ENCODE measurements at places on chromosomes 2 and 18. TPM values are rescaled to one million over a fixed set of nuclear protein-coding genes. Genes with fewer than 3 reads are reported as not detected.

GRCh38 chr2:189648846-189649509 lies 12.3 kb upstream of the ASNSD1 start:
- DNase-seq: no peak

DNA sequence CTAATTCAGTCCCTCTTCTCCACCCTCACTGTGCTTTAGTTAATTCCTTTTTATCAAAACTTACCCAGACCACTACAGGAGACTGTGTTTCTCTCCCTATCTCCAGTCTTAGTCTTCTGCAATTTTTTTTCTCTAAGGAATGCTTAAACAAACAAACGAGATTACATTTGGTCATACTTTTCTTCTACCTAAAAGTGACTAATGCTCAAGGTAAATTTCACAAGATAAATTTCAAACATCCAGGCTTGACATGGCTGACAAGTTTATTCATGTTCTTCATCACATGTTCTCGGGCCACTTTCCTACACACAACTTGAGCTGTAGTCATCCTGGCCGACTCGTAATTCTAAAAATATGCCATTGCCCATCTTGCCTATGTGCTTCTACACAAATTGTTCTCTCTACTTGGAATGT lies 23.2 kb upstream of the ACSL3 start:
- no peak for DNase-seq

DNA sequence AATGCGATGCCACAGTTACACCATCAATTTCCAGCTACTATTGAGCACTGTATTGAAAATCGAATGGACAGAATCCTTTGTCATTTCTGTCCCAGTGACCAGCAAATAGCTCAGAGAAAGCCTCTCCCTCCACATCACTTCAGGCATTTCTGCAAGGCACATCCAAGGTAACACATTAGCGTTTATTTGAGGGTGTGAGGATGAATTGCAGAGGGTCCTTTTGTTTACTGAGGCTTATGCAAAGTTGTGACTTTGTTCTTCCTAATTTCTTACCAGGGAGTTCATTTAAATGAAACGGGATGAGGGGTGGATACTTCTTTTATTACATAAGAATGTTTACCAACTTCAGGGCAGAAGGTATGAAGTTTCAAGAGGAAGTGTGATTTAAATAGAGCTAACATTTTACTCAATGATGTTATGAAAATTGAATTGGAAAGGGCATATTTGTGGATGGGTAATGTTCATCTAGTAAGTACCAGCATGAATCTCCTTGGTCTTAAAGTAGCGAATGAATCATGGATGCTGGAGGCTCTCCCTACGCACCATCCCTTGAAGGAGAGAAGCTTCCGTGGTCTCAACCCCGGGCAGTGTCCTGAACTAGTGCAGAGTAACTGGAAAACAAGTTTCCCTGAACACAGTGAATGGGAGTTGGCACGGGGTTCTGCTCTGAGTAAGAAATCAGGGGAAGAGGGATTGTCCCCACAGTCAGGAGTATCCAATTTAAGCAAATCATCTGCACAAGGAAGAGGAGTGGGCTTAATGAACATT lies 756.5 kb downstream of the GALR1 start:
- no peak for DNase-seq

GRCh38 chr2:183505911-183506310 lies 381.7 kb downstream of the NUP35 start:
- DNase-seq: no peak

DNA sequence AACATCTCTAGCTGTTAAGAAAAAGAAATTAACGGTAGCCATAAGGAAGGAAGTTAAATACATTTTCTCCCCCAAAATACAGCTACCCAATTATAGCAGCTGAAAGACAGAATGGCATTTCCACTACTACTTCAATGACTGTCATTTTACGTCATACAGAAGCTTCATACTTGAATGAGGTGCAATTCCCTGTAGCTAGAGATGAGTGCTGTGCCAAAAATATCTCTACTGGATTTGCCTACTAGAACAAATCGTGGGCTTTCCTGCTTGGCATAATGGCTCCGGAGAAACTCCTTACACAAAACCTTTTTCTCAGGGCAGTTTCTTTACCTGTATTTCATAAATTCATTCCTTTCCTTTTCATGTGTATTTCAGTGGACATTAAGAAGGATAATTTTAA lies 36.3 kb upstream of the NRXN1 start:
- DNase-seq: no peak

DNA sequence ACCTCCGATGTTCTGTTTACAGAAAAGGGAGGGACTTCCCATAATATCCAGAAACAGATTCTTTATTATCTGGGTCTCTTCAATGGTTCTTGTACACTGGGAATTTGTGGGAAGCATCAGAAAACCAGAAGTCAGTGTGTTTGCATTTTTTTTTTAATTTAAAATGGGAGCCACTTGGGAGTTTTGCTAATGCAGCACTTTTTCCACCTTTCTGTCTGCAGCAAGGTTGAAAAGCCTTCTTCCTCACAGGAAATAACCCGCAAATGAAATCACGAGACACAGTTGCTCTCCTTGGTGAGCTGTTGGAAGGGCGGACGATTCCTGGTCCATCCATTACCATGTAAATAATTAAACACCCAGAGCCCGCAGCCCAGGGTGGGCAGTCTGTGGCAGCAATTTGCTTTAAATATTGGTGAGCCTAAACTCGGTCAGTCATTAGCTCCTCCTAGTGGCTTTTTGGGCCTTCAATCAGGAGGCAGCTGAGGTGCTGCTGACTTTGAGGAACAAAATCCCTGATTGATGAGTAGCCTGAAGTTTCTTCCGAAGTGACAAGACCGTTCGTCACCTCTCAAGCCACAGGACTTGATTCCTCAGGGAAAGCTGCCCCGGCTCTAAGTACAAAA lies 471.5 kb downstream of the EPHA4 start:
- DNase-seq: no peak

GRCh38 chr2:35099342-35099741 lies 1256.2 kb upstream of the CRIM1 start:
- DNase-seq: no peak

DNA sequence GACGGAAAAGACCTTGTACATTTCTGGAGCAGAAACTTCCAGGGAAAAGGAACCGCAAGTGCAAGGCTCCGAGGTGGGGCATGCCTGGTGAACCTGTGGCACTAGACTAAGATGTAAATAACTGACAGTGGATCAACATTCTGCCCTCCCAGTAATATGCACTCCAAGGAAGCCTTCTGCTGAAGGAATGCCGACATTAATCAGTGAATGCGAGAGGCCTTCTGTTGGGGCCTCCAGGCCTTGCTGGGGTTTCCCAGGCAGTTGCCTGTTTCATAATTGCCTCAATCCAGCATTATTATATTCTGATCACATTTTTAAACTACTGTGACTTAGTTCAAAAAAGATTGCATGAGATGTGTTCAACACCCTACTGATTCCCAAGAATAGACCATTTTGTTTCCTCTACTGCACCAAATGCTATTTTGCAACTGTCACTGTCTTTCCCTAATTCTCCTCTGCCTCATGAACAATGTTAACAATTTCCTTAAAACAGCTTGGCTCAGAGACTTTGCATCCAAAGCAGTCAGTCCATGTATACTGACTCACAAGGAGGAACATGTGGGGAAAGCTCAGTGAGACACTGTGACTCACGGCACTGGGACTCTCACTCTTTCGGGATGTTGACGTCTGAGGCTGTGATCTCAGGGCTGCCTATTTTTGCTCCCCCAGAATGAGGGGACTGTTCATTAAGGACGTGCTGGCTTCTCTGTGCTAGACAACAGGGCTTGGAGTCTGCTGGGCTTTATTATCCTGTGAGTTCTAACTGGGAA lies 10.5 kb upstream of the DSG2 start:
- DNase-seq: no peak

DNA sequence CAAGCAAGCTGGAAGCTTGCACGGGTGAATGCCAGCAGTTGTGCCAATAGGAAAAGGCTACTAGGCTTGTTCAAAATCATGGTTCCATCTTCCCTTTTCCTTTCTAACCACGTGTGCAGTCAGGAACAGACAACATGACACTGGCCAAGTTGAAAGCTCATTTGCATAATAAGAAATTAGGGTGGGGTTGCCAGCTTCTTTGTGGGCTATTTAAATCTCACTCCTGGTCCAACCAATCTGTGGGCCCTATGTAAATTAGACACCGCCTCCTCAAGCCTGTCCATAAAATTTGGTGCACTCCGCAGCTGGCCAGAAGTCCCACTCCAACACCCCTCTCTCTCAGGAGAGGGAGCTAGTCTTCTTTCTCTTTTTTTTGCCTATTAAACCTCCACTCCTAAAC lies 1948.4 kb upstream of the PIK3C3 start:
- no peak for DNase-seq

DNA sequence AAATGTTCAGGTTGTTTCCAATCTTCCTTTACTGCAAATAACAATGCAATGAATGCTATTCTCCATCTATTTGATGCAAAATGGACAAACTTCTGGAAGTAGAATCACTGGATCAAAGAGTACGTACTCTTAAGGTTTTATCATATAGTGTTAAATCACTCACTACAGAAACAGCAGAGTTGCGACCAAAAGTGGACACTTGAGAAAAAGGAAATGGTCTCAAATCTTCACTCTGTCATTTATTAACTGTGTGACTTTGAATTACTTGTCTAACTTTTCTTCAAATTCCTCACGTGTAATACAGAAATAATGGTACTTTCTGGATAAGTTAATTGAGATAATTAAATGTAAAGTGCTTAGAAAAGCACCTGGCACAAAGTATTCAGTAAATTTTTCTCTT lies 78.1 kb downstream of the CERKL start:
- no peak for DNase-seq

C2orf78 gene
- total RNA-seq: not detected

DNA sequence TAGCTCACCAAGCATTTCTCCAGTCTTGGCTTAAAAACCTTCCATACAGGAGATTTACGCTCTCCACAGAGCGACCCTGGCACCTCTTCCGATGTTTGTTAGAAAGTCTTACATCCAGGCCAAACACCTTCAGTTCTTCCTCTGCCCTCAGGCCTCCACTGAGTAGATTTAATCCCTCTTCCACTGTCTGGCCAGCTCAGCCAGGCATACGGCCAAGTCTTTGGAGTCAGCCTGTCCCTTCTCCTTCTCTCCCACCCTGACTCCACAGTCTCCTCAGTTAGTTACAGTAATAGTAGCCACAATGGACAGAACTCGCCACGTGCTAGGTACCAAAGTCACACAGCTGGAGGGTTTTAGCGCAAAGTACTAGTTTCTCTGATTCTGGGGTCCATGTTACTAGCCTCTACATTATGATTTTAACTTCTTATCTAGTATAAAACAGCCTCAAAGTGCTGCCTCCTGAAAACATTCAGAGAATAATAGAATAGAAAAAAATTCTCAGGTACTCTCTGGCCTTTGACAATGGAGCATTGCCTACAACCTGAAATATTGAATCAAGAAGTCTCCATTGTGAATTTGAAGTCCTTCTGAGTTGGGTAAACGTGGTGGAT lies 39.5 kb downstream of the THNSL2 start:
- no peak for DNase-seq

APOB gene
- total RNA-seq: not detected

IL36G gene
- not detected for total RNA-seq

ARHGEF33 gene
- 0.47 TPM for total RNA-seq

SOX11 gene
- not detected for total RNA-seq

MEIS1 gene
- total RNA-seq: not detected

GRCh38 chr18:79897940-79898625 lies 53.4 kb downstream of the SLC66A2 start:
- DNase-seq: no peak

- no peak for DNase-seq
Measured at GRCh38 chr18:40738321-40738880, 1216.6 kb upstream of the PIK3C3 start.

DNA sequence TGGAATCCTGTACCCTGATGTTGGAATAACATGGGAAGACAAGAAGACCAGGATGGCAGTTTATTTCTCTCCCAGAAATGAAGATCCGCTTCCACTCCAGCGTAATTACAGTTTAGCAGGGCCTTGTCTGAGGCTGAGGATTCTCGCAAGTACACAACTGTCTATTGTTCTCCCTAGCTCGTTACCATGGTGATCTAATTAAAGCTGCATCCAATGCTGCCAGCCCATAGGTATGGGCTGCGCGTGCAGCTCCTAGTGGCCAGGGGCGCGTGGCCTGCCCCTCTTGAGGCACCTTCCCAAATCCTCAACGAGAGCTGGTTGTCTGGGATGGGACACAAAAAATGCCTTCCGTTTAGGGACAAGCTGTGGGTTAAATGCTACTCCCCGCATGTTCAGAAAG lies 344.9 kb downstream of the CYRIA start:
- DNase-seq: no peak

STEAP3 gene
- total RNA-seq: 0.90 TPM

DNA sequence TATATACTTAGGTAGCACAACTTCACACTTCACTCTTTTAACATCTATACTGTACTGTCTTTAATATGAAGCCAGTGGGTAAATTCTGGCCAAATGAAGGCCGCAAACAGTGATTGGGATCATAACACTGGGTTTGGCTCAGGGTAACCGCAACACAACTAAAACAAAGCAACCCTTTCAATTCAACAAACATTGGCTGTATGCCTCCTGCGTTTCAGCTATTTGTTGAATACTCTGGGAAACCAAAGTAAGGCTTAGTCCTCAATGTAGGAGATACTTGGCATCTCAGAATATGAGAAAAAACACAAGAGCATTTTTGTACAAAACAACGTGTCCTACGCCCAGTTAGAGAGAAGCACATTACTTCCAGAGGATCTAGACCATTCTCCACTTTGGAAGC lies 693.3 kb upstream of the KLHL29 start:
- no peak for DNase-seq

Measured in activated naive CD8-positive, alpha-beta T cell treated with anti-CD3 and anti-CD28 coated beads for 36 hours (primary cell).